ENCODE measurements at places on chromosomes 1 and 21. TPM values are rescaled to one million over a fixed set of nuclear protein-coding genes. Genes with fewer than 3 reads are reported as not detected.

The TXNDC12 gene
- polyA plus RNA-seq: 79.3 TPM

The FCAMR gene
- polyA plus RNA-seq: 10.5 TPM

The ANXA9 gene
- polyA plus RNA-seq: 23.1 TPM

The SPRR5 gene
- polyA plus RNA-seq: not detected

The PGLYRP4 gene
- not detected for polyA plus RNA-seq
